ENCODE measurements at places on chromosomes 1 and 21.

- no peak for DNase-seq
Measured at GRCh38 chr1:212686069-212686468, 13.6 kb downstream of the BATF3 start.

DNA sequence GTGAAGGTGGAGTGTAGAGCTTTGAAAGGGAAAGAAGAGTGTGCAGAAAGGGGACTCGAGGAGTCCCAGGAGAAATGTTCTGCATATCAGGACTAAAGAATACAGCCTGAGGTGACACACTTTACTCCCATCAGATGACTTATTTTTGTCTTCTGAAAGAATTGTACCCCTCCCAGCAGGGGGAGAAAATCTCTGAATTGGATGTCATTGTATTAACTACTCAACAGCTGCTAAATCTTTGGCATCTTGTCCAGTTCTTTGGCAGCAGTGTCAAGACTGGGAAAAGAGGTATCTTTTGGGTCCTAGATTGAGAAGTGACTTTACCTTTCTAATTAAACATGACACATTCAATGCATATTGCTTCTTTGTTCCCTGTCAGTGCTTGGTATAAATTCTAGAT is 18.9 kb downstream of the UBE4B start:
- DNase-seq: no peak

DNA sequence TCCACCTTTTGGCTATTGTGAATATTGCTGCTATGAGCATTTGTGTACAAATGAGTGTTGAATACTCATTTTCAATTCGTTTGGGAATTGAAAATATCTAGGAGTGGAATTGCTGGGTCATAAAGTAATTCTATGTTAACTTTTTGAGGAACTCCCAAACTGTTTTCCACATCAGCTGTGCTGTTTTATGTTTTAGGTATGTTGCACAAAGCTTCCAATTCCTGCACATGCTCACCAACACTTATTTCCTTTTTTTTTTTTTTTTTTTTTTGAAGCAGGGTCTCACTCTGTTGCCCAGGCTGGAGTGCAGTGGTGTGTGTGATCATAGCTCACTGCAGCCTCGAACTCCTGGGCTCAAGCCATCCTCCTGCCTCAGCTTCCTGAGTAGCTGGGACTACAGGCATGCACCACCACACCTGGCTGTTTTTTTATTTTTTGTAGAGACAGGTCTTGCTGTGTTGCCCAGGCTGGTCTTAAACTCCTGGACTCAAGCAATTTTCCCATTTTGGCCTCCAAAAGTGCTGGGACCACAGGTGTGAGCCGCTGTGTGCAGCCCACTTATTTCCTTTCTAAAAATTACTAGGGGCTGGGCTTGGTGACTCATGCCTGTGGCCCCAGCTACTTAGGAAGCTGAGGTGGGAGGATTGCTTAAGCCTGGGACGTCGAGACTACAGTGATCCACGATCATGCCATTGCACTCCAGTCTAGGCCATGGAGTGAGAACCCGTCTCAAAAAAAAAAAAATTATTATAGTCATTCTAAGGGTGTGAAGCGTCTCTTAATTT is 33.4 kb downstream of the TMCC2 start:
- no peak for DNase-seq

DNA sequence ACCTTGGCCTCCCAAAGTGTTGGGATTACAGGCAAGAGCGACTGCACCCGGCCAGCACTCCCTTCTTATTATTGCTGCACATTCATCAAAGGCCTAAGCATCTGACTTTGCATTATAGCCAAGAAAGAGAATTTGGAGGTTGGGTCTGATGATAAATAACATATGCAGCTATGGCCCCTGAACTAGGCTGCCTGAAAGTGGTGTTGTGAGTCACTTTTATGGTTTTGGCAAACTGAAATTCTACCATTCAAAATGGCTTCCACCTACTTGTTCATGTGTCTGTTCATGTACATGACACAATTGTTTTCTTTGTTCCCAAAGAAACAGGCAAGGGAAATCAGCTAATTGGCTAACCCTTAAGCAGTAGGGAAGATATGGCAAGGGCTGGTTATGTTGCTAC is 25.0 kb upstream of the UAP1 start:
- no peak for DNase-seq

DNA sequence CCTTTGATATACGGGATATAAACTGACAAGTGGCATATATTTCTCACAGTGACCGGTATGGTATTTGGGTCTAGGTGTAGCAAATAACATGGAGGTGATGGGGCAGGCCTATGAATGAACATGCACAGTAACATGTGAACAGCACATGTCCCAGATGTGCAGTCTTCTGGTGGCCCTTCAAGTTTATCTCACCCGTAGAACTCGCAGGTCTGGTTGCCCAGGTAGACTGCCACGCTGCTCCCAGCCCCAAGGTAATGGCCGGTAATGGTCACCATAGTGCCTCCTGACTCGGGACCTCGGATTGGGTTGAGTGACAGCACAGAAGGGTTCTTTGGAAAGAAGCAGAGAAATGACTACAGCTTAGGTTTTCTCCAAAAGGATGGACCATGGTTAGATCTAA is 141.2 kb upstream of the CD34 start:
- DNase-seq: no peak

GRCh38 chr1:12424087-12424529 is 193.9 kb downstream of the DHRS3 start:
- DNase-seq: no peak

Measured in GM19239 (cell line).